SHP77 treated with DMSO at 0.1 percent for 48 hours (cell line): ENCODE measurements at places on chromosomes 7 and 10.

GRCh38 chr10:12418000-12418399 lies 68.7 kb downstream of the CAMK1D start:
- no peak for DNase-seq

- no peak for DNase-seq
These were observed 180.8 kb upstream of the SLC26A5 start for GRCh38 chr7:103626776-103627175.

GRCh38 chr7:6614953-6615722 lies at the start of gene ZNF853:
Gene ZNF853 (plus strand): TSS chr7:6615610. CDS start chr7:6616175, 565 bp downstream.
- no peak for DNase-seq

DNA sequence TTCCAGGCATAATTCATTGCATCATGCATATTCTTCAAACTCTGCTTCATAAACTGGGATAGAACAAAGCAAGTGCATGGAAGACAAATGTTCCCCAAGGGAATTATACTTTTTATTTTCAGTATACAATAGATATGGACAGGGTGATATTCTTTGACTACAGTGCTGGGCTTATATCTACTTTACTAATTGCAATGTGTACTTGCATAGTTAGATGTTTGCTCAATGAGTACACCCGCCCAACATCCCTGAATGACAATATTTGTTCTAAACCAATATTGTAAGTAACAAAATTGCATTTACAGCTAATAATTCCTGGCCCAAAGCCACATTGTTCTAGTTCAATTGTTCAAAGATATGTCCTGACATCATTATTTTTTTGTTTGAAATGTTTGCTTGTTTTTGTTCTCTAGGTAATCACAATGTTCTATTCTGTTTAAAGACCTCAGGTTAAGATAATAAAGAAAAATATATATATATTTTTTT lies 171.4 kb downstream of the PTN start:
- DNase-seq, result no peak

DNA sequence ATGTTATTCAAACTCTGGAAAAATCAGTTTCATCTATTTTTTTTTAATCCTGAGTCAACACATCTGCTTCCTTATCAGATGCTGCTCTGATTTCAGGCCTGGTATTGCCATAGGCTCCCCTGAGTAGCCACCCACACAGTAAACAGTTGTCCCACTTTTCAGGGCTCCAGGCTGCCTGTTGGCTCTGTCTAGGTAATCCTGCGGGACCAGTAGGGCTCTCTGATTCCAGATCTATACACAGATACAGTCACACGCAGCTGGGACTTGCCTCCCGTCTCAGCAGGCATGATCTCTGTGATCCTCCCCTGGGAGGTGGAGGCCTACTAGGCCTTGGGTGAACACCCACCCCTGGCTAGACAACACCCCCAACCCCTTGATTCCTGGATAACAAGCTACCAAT lies 206.1 kb downstream of the CREB5 start:
- no peak for DNase-seq
